ENCODE measurements at places on chromosomes 1 and 21.

GRCh38 chr1:177567393-177567792 lies 396.6 kb downstream of the BRINP2 start:
- no peak for DNase-seq

- DNase-seq: no peak
These were observed 412.8 kb downstream of the AJAP1 start for GRCh38 chr1:5067246-5067645.

GRCh38 chr1:48686159-48686558 lies 90.5 kb downstream of the BEND5 start:
- DNase-seq: no peak

- no peak for DNase-seq
These were observed 7.5 kb downstream of the SLC19A1 start for GRCh38 chr21:45534636-45535331.

GRCh38 chr1:211013346-211014240 lies 120.4 kb downstream of the KCNH1 start:
- no peak for DNase-seq

- no peak for DNase-seq
These were observed 6.8 kb downstream of the ARV1 start for GRCh38 chr1:230985711-230986110.

DNA sequence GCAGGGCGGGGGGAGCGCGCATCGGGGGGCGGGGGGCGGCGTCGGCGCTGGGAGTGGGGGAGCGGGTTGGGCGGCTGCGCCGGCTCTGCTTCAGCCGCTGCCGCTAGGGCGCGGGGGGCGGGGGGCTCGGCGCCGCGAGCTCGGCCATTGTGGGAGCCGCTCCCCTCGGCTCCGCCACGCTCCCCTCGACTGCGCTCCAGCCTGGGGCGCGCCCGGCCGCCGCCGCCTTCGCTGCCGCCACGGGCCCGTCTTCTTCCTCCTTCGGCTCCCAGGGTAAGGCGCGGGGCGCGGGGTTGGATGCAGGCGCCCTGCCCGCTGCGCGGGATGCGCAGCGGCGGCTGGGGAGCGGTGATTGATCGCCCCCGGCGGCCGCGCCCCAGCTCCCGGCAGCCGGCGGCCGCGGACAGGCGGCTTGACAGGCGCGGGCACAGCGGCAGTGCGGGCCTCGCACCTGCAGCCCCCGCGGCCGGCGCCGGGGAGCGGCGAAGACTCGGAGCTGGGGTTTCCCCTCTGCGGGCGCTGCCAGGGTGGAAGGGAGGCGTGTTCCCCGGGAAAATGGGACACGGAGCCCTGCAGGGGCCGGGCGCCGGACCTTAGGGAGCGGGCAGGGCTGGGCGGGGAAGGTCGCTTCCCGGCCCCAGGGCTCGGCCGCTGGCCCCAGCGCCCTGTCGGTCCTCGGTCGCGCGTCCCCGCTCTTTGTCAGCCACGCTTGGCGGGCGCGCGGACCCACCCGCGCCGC lies 55.3 kb downstream of the NDUFS5 start:
- DNase-seq: peak; percentile 70

- DNase-seq: no peak
These were observed 15.2 kb downstream of the PTPRF start for GRCh38 chr1:43545695-43546387.

GRCh38 chr1:116769994-116770393 lies 15.8 kb downstream of the CD2 start:
- DNase-seq: no peak

GRCh38 chr1:148315071-148315811 lies 163.2 kb upstream of the NBPF11 start:
- peak; percentile 25 for DNase-seq

DNA sequence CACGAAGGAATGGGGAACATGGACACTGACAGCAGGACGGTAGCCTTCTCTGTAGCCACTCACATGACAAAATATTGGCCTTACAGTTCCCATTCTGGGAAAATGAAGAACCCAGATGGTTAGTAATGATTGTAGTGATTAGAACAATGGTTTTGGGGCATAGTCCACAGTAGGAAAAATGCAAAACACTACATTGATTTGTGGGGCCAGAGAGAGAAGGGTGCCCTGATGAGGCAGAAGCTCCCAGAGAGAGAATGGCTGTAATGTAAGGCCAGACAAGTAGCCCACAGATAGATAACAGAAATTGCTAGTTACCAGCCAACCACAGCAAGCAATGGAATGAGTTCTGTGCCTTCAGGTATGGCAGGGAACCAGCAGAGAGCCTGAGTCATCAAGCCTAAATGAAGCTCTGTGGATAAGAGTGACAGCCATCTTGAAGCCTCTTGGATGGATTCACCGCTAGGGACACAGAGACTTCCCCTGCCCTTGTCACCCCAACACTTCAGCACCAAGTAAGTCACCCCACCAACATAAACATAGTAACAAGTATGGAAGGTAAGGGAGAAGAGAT lies 206.1 kb downstream of the BACH1 start:
- no peak for DNase-seq

- DNase-seq: no peak
These were observed 2.9 kb downstream of the RCC2 start for GRCh38 chr1:17436380-17437174.

- DNase-seq: no peak
These were observed 20.2 kb downstream of the PCSK9 start for GRCh38 chr1:55059302-55060132.

DNA sequence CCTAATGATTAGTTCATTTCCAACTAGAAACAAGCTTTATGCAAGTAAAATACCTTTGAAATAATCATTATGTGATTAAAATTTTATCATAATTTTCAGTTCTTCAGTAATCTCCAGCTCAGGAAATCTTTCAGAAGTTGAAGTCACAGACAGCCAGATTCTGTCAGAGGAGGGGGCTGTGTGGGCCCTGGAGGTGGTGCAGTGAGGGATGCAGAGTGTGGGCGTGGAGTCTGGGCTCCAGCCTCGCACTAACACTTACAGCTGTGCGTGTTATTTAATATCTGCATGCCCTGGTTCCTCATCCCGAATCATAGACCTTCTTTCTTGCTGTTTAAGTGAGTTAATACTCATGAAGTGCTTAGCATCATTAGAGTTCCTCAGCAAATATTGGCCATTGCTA lies 23.9 kb downstream of the WDR64 start:
- DNase-seq: no peak

- DNase-seq: peak; percentile 57
These were observed 455.3 kb downstream of the KCNT2 start for GRCh38 chr1:196152975-196153374.

GRCh38 chr21:42332557-42333317 lies 17.5 kb upstream of the TFF3 start:
- DNase-seq: no peak

- no peak for DNase-seq
These were observed 18.9 kb downstream of the SLC27A3 start for GRCh38 chr1:153793973-153794615.

- DNase-seq: no peak
These were observed 921.5 kb downstream of the TTLL7 start for GRCh38 chr1:83077411-83077810.

DNA sequence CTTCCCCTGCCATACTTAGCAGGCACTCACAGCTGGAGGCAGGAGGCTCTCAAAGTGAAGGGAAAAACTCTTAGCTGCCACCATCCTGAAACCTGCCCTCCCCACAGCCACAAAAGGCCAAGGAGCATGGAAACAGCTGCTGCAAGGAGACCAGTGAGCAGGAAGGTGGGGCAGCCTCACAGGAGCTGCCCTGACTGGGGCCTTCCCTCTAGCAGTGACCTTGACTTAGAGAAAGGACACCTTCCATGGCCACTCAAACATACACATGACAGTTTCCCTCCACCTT lies 126.3 kb downstream of the HIVEP3 start:
- no peak for DNase-seq

DNA sequence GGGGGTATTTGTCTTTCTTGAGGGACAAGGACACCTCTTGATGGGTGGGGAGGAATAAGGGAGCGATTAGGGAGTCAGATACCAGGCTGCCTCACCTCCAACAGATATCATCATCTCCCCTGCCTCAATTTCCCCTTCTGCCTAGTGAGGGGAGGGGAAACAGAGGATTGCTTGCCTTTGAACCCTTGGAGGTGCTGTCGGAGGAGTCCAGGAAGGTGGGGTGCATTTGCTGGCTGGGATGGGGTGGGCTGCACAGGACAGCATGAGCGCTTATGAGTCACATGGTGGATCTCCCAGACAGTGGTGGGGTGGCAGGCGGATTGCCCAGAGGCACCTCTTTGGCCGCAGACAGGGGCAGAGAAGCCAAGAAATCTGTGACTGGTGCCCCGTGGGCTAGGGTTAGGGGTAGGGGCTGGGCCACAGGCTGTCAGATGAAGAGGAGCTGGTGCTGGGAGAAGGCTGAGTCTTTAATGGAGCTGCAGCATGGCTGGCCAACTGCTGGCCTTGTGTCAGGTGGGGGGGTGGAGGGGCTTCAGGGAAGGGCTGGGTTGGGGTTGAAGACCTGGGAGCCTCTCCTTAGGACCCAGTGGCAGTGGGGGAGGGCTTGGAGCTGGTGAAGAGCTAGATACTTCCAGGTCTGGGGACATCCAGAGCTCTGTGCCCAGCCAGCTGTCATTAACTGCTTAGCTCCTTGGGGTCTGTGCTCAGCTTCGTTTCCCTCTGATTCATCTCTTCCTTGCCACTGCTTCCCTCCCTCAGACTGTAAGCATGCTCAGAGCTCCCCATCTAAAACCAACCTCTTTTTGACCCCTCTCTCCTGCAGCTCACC lies 7.0 kb upstream of the ADORA1 start:
- no peak for DNase-seq

GRCh38 chr1:215923129-215923824 lies 356.2 kb downstream of the KCTD3 start:
- no peak for DNase-seq

GRCh38 chr1:107459204-107459904 lies 318.5 kb downstream of the NTNG1 start:
- no peak for DNase-seq

DNA sequence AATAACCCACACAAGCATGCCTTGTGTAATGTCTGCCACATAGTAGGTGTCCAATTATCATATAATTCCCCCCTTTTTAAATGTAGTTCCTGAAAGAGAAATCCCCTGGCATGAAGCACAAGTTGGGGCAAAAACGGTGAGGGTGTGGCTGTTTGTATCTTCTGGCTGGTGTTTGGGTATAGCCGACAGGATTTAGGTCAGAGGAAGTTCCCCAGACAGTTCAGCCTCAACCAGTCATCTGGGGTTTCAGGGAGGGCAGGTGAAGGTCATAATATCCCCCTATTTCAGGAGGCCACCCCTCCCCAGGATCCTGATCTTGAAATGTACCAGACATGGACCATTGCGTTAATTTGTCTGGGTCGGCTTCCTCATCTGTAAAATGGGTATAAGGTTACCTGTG lies 29.1 kb upstream of the JUN start:
- DNase-seq: peak; percentile 40

GRCh38 chr1:244318512-244318911 lies 133.2 kb downstream of the ADSS2 start:
- DNase-seq: no peak

- no peak for DNase-seq
These were observed 118.1 kb downstream of the SPSB1 start for GRCh38 chr1:9410737-9411297.

DNA sequence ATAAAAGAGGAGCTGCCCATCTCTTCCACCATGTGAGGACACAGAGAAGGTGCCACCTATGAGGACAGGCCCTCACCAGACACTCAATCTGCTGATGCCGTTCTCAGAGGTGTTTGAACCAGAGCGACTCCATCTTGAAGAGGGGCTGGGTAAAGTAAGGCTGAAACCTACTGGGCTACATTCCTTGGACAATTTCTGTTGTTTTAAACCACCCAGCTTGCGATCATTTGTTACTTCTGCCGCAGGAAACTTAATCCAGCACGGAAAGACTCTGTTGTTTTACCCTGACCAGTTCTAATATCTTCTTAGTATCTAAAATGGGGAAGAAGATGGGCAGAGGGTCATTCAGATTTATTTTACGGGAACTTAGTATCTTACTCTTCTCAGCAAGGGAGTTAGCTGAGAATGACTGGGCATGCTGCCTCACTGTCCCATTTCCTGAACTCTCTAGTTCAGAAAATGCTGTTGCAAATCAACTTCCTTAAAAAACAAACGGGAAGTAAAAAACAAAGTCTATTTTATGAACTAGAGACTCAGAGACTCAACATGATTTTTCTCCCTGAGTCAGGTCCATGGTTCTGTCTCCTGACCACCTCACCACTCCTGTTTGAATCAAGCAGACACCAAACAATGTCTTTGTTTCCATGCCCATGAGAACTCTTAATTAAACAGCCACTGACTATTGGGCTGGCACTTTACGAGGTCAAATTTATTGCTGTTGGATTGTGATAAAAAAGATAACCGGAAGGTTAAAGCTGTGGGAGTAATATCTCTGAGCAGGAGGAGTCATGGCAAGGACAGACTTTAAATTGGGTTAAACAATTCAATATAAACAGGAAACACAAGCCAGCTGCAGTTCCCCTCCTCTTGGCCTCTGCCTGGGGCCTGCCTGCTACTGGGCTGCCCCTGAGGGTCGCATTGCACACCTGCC lies 23.8 kb upstream of the IFNAR1 start:
- DNase-seq: peak; percentile 95

GRCh38 chr1:162276493-162276892 lies 100.2 kb downstream of the SPATA46 start:
- peak; percentile 56 for DNase-seq

DNA sequence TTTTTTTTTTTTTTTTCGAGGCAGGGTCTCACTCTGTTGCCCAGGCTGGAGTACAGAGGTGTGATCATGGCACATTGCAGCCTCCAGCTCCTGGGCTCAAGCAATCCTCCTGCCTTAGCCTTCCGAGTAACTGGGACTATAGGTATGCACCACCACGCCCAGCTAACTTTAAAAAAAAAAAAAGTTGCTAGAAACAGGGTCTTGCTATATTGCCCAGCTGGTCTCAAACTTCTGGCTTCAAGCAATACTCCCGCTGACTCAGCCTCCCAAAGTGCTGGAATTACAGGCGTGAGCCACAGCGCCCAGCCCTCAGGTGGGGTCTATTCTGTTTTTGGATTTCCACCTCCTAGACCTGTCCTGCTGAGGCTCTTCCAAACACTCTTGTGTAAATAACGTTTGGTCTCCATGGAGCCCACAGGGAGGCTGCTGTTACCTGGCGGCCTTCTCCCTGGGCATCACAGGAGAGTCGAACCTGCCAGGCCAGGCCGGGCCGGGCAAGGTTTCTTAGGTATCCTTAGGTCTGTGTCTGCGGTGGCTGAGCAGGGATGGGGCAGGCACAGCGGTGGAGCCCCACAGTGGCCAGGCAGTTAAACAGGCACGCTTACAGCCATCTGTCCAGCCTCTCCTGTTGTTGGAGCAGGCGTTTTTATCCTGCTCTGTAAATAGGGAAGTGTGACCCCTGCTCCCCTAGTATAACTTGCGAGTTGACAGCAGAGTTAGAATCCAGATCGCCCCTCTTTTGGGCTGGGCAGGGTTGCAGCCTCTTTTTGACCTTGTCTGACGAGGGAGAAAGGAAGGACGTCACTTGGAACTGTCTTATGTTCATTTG lies 18.8 kb downstream of the PLEKHM2 start:
- no peak for DNase-seq

- no peak for DNase-seq
These were observed 17.1 kb downstream of the ATP5PF start for GRCh38 chr21:25717491-25718147.
